ENCODE measurements at places on chromosomes 2 and 18.

DNA sequence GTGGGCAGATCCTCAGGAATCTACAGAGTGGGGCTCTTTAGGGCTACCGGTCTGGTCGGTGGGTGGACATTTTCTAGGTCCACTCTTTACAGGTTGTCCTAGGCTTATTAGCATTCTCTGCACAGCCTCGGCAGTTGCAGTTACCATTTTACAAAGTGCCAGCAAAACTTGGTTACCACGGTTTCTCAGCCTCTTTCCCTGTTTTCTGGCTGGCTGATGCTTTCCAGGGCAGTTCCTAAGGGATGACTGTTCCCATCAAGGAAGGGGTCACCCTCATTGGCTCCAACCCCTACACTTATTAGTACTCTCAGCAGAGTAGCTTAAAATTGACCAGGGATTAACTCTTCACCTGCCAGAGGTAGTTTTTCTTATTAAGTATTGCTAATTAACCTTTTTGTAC lies 2.0 kb upstream of the AQP4 start:
- DNase-seq: no peak

- DNase-seq: no peak
These were observed 22.4 kb upstream of the CCBE1 start for GRCh38 chr18:59719544-59720181.

DNA sequence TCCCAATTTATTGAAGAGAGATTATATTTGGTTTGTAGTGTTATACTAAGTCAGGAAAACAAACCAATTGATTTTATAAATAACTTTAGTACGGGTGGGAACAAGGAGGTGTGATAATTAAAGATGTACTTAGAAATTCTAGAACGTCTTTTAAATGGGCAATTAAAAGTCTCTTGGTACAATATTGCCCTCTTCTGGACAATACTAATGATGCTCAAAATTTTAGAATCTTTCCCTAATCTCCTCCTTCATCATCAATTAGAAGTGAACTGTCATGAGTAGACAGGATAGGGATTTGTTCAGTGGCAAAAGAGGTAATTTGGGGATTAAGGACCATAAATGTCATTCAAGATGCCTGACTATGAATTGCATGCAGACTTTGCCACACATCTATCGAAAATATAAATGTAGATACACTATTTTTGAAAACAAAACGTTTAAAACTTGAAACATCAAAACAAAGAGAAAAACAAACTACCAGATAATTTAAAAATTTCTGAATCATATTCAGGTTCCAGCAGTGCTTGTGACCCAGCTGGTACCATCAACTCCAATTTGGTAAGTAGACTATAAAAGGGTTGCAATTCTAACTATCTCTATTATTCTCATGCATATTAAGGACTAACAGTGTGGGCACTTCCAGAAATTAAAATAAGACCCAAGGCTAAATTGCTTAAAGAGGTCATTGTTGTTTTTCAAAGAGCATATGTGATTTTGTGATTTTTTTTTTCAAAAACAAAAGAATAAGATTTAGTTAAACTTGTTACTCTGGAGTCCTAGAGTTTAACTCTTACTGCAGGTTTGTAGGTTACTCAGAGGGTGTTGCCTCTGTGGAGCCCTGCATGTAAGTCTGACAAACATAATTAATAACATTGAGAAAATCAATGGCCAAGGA lies 123.5 kb downstream of the LAMA3 start:
- DNase-seq: no peak

- no peak for DNase-seq
These were observed 61.2 kb downstream of the ITGA6 start for GRCh38 chr2:172488556-172488955.

DNA sequence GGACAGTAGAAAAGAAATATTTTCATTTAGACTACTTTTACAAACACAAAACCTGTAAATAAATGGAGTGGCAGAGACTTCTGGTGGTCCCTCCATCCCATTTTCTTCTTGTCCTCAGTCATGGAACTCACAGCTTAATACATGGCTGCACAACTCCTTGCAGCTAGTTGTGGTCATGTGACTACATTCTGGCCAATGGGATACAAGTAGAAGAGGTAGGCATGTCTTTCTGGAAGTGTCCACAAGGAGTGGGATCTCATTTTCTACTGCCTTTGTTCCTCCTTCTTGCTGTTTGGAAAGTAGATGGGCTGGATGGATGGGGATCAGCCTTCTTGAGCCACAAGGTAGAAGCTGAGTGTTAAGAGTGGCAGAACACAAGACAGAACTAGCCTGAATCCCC lies 555.8 kb downstream of the SATB2 start:
- no peak for DNase-seq

DNA sequence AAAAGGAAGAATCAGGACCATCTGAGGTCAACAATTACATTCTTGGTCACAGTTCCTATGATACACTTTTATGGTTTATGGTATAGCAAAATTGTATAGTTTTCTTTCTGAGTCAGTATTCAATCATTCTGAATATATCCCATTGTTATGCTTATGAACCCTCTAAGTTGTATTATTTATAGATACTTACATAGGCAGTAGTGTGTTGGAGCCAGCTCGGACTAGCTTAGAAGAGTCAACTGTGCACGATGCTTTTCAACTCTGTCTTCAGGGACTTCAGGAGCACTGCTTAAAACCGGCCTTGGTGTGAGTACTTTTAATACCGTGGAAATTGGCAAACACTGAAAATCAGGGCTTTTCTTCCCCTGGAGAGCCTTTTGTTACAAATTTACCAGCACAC lies 215.7 kb downstream of the IKZF2 start:
- no peak for DNase-seq

- no peak for DNase-seq
These were observed 50.0 kb downstream of the KCNG2 start for GRCh38 chr18:79847606-79848293.

- no peak for DNase-seq
These were observed 105.9 kb downstream of the AGAP1 start for GRCh38 chr2:235599596-235600338.

- DNase-seq: no peak
These were observed 7.7 kb downstream of the RNF149 start for GRCh38 chr2:101300836-101301235.

- no peak for DNase-seq
These were observed 45.8 kb downstream of the LAMA3 start for GRCh38 chr18:23735021-23735464.

GRCh38 chr2:120715353-120715752 lies 20.3 kb upstream of the GLI2 start:
- no peak for DNase-seq

- DNase-seq: no peak
These were observed 829.3 kb downstream of the LRRTM4 start for GRCh38 chr2:76692908-76693307.

DNA sequence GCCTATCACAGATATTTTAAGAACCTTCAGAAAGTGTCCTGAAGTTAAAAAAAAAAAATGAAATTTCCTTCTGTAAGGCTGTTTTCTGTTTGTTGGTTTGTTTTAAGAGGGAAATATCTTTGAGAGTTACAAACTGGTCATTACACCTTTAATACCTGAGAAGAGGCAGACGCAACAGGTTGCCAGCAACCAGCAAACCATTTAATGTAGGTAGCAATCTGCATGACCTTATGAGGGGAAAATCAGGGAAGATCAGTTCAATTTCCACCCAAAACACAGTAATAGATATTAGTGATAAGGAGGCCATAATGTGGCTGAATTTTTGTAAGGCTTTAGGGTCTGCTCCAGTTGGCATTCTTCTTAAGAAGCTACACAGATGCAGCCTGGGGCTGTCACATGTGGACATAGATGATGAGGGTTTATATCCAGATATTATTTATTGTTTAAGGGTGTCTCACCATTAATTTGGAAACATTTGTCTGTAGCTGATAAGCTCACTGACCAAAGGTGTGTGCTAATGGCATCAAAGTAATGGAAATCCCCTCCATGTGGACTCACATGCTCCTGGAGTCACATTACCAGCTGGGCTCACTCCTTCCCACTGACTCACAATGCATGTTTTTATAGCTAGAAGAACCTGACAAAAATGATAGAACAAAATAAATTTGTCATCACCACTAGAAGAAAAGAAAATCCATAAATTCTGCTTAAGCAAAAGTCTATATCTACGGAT lies 83.5 kb upstream of the DTNA start:
- DNase-seq: no peak

DNA sequence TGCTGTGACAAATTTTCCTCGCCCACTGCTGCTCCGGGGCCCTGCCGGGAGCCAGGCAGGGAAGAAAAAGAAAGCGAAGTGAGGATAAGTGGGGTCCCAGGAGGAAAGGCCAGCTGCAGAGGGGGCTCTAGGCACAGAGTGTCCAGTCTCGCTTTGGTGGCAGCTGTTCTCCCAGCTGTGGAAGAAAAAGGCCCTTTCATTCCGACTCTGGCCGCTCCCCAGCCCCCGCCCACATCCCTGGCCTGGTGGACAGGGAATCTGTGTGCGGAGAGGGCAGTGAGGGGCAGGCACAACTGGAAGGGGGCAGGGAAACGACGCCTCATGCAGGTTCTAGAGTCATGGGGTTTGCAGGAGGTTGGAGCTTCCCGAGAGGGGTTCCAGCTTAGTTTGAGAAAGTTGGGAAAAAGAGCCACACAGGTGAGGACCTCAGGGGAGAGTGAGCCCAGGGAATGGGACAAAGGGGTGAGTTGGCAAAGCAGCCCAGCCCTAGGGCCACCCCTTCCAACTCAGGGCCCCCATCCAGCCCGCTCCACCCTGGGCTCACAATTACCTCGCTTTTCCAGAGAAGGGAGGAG lies 1.8 kb downstream of the RTKN start:
- DNase-seq: no peak

- DNase-seq: no peak
These were observed 45.1 kb downstream of the RHOB start for GRCh38 chr2:20491739-20492531.

- DNase-seq: no peak
These were observed 45.8 kb downstream of the TSHZ1 start for GRCh38 chr18:75256376-75256775.

DNA sequence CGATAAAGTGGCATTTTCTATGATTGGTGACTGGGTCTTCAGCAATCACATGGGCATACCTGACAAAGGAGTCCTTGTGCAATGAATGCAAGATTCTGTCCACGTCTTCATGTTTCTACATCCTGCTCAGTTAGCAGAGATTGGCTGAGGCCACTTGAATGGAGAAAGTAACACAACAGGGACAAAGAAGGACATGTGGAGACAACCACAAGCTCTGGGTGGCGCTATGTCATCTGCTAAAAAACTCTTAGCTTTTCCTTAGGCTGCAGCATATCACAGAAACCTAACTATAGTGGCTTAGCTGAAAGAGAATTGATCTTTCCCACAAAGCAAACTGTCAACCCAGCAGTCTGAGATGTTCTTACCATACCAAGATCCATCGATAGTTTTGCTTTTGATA lies 1109.7 kb downstream of the SOCS6 start:
- DNase-seq: no peak

DNA sequence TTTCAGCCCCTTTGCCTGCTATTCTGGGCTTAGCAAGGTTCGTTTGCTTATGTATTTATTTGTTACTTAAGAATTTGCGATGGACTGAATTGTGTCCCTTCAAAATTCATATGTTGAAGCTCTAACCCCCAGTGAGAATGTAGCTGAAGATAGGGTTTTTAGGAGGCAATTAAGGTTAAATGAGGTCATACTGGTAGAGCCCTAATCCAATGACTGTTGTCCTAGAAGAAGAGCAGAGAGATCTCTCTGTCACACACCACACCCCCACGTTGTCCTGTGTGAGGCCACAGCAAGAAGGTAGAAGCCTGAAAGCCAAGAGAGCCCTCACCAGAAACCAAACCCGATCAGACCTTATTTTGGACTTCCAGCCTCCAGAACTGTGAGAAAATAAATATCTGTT lies 66.7 kb downstream of the KIAA1328 start:
- DNase-seq: no peak

- no peak for DNase-seq
These were observed 1.9 kb downstream of the SS18 start for GRCh38 chr18:26088487-26088886.
